ENCODE measurements at places on chromosomes 11 and 22.

- DNase-seq, result no peak
Measured at GRCh38 chr11:41146326-41146725, 313.1 kb downstream of the LRRC4C start.

- no peak for DNase-seq
Measured at GRCh38 chr11:116916886-116917285, 79.5 kb upstream of the APOA1 start.

DNA sequence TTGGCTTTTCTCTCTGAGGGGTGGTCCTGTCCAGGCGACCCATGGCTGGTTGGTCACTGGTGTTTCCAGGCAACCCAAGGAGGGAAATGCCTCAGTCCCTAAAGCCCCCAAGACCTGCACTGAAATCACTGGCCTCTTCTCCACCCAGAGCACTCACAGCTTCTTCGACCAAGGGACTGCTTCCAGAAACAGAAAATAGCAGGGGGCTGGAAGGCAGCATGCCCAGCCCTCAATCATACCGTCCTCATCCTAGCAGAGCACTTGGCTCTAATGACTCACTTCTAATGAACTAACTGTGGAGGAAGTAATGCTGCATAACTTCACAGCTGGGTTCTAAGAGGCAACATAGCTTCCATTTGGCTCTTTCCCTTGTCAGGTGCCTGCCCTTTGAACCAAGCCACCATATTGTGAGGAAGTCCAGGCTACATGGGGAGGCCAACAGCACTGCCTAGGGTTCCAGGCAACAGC is 27.6 kb downstream of the DKK3 start:
- DNase-seq, result no peak

DNA sequence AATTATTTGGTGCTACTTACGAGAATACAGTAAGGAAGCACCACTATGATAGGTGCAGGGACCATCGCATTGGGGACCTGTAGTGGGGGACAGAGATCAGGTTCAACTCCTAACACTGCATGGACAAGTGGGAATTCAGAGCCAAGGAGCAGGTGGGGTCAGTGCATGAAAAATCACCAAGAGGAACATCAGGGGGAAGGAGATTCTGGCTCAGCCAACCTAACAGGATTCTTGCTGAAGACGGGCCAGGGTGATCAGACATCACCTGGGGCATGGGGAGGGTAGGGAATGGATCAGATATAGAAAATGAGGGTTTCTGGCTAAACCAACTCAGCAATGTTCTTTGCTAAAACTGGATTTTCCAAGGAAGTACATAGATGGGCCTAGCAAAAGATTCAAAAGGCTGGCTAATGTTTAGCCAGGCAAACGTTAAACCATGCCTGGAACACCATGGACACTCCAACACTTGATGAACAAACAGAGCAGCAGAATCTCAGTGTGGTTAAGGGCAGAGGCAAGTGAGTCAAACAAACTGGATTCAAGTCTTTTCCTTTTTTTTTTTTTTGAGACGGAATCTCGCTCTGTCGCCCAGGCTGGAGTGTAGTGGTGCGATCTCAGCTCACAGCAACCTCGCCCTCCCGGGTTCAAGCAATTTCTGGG is 70.0 kb downstream of the MICAL3 start:
- DNase-seq, result no peak

DNA sequence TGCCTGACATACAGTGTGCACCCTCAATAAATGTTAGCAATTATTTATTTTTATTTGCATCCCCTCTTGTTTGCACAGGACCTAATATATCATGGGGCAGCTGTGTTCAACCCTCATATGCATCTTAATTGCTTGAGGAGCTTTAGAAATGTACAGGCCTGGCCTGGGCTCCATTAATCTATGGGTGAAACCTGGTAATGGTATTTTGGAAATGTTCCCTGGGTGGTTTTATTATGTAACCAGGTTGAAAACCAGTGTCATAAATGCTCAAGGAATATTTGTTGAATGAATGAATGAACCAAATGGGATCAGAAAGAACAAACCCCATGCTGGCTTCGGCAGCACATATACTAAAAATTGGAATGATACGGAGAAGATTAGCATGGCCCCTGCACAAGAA is 84.0 kb upstream of the PICALM start:
- DNase-seq, result no peak

GRCh38 chr11:33830903-33831648 is 56.8 kb upstream of the FBXO3 start:
- no peak for DNase-seq

DNA sequence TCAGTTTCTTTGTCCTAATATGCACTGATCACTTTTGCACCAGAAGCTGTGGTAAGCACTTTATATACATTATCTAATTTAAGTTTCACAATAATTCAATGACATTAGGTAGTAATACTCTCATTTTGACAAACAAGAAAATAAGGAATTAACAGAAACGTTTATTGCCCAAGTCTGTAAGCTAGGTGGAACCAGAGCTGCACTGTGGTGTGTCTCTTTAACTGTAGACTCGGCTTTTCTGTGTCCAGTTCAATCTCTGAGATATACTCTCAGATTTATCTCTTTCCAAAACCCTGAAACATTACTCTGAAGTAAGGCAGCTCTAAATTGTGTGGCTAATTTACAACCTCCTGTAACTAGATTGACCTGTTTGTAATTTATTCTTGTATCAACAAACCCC is 101.1 kb downstream of the MUC15 start:
- DNase-seq, result no peak

DNA sequence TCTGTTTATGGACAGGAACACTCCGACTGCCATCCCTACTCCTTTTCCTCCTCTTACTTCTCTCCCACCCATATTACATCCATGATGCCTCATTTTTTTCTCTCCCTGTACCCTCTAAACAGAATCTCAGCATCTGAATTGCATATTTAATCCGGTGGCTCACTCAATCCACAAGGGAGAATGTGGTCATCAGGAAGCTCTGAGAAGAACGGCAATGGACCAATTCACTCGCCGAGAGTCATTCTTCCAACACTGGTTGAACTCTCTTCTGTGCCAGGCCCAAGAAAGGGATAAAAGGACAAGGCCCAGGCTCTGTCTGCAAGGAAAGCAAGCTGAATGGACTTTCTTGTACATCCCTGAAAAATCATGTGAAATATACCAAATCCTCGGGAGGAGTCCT is 15.9 kb downstream of the MAP6 start:
- no peak for DNase-seq

DNA sequence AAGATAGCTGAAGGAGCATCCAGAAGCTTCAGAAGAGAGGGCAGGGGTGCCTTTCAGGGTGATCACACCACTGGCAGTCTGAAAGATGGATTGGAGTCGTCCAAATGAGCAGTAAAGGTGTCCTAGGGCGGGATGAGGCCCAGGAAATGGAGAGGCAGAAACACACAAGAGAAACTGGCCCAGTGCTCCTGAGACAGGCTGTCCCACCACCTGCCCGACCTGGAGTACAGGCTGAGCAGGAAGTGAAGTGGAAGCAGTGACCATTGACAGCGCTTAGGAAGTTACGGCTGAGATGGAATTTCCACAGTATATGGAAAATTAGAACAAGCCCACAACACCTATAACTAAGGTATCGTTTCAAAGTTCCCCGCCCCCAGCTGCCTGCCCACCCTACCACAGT is 16.1 kb downstream of the EIF3F start:
- DNase-seq, result no peak

- DNase-seq, result no peak
Measured at GRCh38 chr22:48145738-48146137, 1383.3 kb downstream of the TBC1D22A start.

DNA sequence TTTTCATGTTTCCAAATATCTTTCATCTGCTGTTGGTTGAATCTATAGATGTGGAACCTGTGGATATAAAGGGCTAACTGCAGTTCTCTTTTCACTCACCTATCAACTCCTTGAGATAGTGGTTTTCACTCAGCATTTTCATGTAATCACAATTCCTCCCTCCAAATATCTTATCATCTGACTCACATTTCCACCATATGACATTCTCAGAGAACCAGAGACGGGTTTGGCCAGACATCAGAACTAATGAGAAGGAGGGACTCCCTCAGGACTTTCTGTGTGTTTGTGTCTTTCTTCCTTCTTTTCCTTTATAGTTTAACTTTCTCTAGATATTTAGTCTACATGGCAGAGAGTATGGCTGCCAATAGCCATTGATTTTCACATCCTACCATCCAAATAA is 134.8 kb upstream of the DDI1 start:
- DNase-seq, result no peak

DNA sequence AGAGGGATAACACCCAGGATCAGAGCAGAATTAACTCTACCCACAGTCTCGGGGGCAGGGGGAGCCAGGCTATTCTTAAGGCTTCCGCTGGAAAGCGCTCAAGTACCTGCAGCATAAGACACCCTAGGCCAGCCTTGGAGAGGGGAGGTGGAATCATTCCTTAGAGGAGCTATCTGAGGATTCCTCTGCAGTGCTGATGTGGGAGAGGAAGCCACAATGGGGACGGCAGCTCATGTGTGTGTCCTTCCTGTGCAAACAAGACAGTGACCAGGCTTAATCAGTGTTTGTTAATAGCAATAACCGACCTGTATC is 382.2 kb upstream of the CADM1 start:
- DNase-seq, result no peak

GRCh38 chr11:77487790-77488189 is 13.9 kb upstream of the PAK1 start:
- no peak for DNase-seq

- no peak for DNase-seq
Measured at GRCh38 chr11:8812438-8812837, 98.6 kb upstream of the AKIP1 start.

GRCh38 chr11:105168457-105168856 is 28.9 kb upstream of the CARD18 start:
- DNase-seq, result no peak

GRCh38 chr11:111582163-111582562 is 20.1 kb upstream of the SIK2 start:
- no peak for DNase-seq

DNA sequence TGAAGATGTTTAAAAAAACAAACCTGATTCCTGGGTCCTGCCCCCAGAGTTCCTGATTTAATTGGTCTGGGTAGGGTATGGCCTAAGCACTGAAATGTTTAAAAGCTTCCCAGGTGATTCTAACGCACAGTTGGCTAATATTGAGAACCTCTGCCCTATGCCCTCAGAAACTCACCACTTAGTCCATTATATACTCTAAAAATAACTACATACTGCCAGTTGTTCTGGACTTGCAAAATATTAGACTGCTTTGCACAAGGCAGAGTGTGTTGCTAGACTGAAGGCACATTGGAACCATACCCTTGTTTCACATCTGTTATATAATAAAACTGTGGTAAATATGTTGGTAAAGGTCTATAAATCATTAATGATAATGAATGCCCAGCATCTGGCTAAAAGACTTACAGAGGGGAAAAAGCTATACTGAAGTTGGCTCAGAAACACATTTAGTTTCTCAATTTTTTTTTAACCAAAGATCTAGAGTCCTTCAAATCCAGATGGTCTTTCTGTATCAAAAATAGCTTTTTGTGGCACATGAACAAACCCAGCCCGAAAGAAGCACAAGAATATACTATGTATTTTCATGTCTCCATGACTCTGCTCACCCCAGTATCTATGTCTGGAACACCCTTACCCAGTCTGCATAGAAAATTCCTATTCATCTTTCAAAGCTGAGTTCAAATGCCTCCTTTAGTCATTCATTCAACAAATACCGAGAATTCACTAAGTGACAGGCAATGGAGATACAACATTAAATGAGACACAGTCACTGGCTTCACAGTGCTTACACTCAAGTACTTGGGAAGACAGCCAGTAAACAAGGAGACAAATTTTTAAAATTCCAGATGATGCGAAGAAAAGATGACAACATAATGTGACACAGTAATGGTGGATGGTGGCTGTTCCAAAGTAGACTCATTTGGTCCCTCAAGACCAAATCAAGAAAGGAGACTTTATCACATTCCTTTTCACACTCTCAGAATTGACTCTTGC is 44.1 kb downstream of the RBFOX2 start:
- DNase-seq, result no peak

- no peak for DNase-seq
Measured at GRCh38 chr22:17314487-17314886, 54.8 kb upstream of the CECR2 start.

DNA sequence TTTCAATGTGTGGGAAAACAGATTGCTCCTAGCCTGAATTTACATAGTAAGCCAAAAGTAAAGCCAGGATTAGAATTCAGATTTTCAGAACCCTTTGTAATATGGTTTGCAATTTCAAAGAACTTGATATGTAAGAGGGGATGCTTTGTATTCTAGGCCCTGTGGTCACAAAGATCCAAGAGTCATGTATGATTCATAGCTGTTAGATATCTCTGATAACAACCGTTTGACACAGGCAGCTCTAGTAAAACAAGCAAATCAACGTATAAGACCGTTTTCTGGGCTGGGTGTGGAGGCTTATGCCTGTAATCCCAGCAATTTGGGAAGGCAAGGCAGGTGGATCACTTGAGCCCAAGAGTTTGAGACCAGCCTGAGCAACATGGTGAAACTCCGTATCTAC is 79.6 kb downstream of the EMSY start:
- no peak for DNase-seq

DNA sequence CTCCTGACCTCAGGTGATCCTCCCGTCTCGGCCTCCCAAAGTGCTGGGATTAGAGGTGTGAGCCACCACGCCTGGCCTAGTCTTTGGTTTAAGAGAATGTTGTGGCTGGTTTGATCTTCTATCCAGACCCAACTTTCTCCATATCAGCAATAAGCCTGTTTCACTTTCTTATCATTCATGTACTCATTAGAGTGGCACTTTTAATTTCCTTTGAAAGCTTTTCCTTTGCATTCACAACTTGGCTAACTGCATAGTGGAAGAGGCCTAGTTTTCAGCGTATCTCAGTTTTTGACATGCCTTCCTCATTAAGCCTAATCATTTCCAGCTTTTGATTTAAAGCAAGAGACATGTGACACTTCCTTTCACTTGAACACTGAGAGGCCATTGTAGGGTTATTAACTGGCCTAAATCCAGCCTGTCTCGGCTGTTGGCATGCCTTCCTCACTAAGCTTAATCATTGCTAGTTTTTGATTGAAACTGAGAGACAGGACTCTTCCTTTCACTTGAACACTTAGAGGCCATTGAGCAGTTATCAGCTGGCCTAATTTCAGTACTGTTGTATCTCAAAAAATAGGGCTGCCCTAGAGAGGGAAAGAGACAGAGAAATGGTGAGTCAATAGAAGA is 13.1 kb upstream of the RPL3 start:
- no peak for DNase-seq

DNA sequence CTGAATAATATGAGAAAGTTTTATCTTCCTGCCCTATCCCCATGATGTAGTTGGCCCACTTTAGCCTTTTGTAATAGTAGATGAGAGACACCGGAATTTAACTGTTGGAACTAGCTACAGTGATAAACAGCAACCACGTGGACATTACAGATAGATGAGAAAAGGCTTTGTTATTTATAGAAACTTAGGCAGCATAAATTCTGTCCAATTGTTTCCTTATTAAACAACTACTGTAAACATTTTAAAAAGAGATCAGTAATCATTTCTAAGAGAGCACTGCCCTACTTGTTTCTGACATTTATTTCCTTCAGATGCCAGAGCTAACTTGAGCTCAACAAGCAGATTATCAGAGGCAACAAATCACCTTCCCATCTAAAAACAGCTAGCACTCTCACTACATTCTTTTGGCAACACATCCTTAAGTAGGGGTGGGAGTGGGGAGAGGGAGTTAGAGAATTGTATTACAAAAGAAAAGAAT is 63.1 kb downstream of the SOX6 start:
- DNase-seq, result no peak
